ENCODE measurements at places on chromosomes 6 and 20.
A peak's percentile ranks its signal among the peaks of the same experiment; 100 is the strongest.

- DNase-seq = no peak
Observed at GRCh38 chr6:96716221-96716620, 121.1 kb downstream of the GPR63 start.

- no peak for DNase-seq
Observed at GRCh38 chr6:129312880-129313279, 397.1 kb downstream of the ARHGAP18 start.

DNA sequence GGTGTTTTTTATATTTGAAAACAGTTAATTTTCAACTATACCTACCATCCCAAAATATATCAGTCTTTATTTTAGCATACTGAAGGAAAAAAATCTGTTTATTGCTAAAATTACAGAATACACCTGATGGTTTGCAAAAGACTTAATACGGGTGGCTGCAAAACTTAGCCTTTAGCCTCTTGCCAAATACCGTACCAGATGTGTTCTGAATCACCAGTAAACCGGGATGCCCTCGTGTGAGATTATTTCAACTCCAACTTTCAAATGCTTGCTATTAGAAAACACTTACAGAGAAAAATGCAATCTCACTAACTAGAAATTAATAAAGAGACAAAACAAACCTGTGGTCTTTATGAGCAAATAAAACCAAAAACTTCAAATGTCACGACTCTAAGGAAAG is 36.0 kb downstream of the REV3L start:
- DNase-seq = no peak

DNA sequence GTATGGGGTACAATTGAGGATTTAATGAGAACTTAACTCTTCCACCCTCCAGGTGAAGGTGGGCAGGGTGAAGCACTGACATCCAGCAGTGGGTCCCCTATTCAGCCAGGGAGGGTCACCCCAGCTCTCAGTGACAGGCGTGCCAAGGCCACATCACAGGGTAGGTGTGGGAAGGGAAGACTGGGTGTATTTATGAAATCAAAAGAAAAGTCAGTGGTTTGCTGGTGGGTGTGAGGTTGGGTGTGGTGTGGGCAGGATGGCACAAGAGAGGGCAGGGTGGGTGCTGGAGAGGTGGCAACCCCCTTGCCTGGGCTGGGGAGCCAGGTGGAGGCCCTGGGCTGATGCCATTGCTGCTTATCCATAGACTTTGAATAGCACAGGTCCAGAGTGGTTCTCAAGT is 16.6 kb downstream of the SYNDIG1 start:
- no peak for DNase-seq

DNA sequence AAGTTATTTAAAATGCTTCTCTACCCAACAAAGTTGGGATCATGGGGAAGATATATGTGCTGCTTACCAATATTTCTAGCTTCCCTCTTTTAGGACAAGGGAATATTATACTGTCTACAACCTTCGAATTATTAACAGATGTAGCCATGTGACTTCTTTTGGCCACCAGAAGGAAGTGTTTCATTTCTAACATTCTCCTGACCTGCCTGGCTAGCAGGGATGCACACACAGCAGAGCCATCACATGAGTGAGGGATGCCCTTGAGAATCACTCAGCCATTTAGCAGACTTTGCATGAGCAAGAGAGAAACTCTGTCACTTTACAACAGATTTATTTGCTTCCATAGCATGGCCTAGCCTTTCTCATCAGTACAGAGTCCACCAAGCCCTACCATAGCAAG is 230.7 kb upstream of the MARCKS start:
- no peak for DNase-seq

DNA sequence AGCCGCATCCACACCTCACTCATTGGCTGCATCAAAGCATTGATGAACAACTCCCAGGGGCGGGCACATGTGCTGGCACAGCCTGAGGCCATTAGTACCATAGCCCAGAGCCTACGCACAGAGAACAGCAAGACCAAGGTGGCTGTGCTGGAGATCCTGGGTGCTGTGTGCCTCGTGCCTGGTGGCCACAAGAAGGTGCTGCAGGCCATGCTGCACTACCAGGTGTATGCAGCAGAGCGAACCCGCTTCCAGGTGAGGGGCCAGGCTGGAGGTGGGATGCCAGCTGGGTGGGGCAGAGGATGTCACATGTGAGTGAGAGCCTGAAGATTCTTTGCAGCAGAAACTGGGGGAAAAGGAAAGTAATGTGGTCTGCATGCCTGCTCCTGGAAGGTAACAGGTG is 66.7 kb downstream of the MOCS1 start:
- DNase-seq = no peak

- DNase-seq = no peak
Observed at GRCh38 chr20:61732511-61733210, 333.0 kb downstream of the TAF4 start.

DNA sequence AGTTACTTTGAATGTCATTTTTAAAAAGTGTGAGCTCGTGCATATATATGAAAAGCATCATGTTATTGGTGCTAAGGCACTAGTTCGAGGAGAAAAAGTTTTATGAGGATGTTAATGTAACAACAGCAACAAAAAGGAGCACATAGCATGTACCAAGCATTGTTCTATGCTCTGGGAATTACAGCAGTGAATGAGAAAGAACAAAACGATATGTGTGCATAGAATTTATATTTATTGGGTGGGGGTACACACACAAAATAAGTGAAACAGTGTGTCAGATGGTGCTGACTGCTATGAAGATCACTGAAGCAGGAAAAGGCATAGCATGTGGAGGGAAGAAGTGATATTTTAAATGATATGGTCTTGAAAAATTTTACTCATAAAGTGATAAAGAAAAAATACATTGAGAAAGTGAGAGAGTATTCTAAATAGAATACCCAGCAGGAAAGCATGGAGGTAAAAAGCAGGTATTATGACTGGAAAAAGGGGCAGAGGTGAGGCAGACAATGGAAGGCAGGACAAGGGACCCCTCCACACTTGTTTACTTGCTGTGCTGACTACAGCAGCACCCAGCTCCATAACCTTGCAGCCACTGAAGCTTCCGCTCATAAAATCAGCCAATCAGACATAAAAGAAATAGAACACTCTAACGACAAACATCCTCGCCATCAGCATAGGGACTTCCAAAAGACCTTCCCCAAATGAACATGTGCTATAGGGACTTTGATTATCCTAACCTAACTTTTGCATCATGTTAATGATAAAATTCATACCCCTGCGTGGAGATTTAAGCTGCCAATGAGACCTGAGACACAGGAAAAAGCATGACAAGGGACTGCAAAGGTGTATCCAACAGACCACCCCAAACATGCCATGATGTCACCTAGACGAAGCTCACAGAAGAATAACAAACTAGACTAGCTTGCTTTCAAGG is 119.9 kb downstream of the HFE start:
- DNase-seq = no peak

DNA sequence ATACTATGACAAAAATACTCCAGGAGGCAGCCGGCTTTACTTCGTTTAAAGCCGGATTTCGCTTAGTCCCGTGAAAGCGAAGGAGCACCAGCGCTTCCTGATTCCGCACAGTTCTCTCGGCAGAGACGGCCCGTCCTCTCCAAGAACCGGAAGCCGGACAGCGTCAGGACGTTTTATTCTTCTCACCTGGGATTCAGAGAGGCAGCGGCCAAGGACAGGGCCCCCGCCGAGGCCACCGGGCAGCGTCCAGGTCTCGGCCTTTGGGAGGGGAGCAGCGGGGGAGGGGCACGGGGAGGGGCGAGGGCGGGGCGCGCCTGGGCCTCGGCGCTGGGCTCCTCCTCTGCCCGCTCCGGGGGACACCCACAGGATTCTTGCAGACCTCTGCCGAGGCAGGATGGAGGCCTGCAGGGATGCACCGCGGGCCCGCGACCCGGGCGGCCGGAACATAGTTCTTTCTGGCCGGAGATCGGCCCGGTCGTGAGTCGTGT is 2.8 kb upstream of the DIDO1 start:
- peak; percentile 32 for DNase-seq

DNA sequence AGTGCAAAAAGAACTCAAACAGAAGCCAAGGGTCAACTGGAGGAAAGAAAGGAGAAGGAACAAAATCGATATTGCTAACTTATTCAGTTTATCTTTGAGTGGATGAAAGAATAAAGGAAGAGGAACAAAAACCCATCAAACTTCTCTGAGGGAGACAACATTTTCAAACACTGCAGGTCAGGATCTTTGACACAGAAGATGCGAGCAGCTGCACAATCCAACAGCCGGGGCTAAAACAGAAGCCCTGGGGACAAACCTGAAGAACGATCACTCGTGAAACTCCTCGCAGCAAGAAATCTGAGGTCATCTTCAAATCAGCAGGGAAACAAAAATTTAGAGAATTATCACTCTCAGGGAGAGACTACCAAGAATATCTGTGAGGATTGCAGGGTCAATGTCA is 14.2 kb downstream of the SLC23A2 start:
- DNase-seq = peak; percentile 52

- DNase-seq = no peak
Observed at GRCh38 chr20:62158541-62158940, 15.0 kb downstream of the SS18L1 start.

DNA sequence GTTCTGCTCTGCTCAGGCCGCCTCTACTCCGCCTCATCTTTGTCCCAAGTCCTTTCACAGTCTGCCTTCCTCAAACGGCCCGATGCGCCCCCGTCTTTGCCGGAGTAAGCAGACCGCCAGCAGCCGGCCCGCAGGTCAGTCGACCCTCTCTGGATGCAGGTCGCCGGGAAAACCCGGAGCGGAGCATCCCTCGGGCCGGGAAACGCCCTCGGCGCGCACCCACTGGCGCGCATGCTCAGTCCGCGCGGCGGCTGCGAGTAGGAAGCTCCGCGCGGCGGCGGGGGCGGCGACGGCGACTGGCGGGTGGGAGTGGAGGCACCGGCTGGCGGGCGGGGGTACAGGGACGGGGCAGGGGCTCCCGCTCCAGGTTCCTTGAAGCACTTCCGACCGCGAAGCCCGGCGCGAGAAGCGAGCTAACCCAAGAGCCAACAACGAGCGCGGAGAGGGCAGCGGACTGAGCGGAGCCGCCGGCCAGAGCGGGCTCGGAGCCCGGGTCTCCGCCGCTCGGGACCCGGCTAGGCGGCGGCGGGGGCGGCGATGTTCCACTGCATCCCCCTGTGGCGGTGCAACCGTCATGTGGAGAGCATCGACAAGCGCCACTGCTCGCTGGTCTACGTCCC is at the start of gene LRRC1:
Gene LRRC1 (plus strand): TSS at position 286 of the 620 bp plus-strand sequence. CDS start 252 bp downstream, at position 538.
- DNase-seq = peak; percentile 44

- no peak for DNase-seq
Observed at GRCh38 chr6:147095316-147095715, 108.9 kb upstream of the STXBP5 start.

DNA sequence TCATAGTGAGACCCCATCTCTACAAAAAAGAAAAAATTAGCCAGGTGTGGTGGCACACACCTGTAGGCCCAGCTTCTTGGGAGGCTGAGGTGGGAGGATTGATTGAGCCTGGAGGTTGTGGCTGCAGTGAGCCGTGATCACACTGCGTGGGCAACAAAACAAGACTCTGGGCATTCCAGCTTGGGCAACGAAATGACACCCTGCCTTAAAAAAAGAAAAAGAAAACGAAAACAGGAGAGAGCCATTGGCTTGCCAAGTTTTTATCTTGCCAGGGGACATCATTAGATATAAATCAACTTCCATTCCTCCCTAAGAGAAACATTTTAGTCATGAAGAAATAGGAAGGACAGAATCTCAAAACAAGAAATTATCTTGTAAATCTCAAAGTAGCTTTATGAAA is 109.5 kb downstream of the MAP3K7 start:
- no peak for DNase-seq

DNA sequence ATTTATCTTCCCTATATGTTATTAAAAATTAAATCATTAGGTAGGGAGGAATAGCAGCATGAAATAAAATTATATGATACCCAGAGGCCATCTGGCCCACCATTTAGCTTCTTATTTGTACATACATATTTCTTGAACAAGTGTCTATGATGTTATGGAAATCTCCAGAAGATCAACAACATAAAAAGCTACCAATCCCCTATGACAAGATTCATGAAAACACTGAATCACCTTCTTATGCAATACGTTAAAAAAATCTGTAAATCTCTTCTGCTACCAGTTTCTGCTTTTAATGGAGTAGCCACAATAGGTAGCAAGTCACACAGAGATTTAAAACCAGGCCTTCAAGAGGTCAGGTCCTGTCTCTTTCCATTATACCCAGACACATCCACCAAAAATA is 125.8 kb upstream of the ENPP5 start:
- no peak for DNase-seq

DNA sequence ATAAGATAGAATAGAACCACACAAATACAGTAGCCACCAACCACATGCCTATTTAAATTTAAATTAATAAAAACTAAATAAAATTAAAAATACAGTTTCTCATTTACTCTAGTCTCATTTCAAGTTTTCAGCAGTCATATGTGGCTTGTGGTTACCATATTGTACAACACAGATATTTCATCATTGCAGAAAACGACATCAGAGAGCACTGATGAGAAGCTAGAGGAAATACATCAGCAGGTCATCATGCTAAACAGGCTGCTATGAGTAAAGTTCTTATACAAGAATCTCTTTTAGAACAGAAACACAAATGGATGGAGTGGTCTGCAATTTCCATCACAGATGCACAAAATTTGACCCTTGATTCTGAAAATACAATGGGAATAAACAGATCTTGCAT is 36.6 kb downstream of the TBC1D32 start:
- DNase-seq = peak; percentile 90

GRCh38 chr20:6829510-6830116 is 62.1 kb downstream of the BMP2 start:
- DNase-seq = no peak

DNA sequence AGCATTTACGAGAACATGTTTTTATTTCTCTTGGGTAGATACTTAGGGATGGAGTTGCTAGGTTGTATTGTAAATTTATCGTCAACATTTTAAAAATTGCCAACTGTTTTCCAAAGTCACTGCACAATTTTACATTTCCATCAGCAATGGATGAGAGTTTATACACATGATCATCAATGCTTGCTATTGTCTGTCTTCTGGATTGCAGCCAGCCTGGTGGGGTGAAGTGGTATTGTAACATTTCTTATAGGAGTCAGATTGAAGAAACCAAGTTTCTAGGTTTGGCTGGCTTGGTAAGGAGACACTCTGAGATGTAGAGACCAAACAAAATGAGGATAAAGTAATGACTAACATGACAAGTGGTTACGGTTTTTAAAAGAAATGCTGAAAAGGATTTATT is 57.1 kb upstream of the HDDC2 start:
- no peak for DNase-seq

All from MV-4-11 (cell line).